ENCODE measurements at places on chromosomes 3 and 15. TPM values are rescaled to one million over a fixed set of nuclear protein-coding genes. Genes with fewer than 3 reads are reported as not detected.

Gene FURIN
- 36.4 TPM for total RNA-seq

Gene DET1
- total RNA-seq, result 12.1 TPM

Gene RBP2
- total RNA-seq, result not detected

Gene SELENOS
- total RNA-seq, result 76.4 TPM

Gene GRK7
- total RNA-seq, result 0.33 TPM

Gene PDIA5
- 26.5 TPM for total RNA-seq

Gene RAB7A
- total RNA-seq, result 105 TPM

Gene EFCAB12
- total RNA-seq, result 0.32 TPM

Gene ALDH1L1
- total RNA-seq, result 88.3 TPM

Gene STIMATE
- 18.7 TPM for total RNA-seq

Gene ADGRG7
- total RNA-seq, result not detected

Gene TUSC7
- not detected for total RNA-seq

Gene ZKSCAN7
- 11.0 TPM for total RNA-seq

Gene CLDN11
- 48.4 TPM for total RNA-seq

Gene ALS2CL
- total RNA-seq, result 20.6 TPM

Gene FOXB1
- total RNA-seq, result not detected

Gene GABRG3
- 0.33 TPM for total RNA-seq

Gene DCLK3
- total RNA-seq, result not detected

Gene SIDT1
- total RNA-seq, result 95.0 TPM

Gene P3H2
- total RNA-seq, result 10.2 TPM

Gene PLCD1
- 23.4 TPM for total RNA-seq

Gene AMIGO3
- total RNA-seq, result 0.98 TPM

Gene ZPLD1
- total RNA-seq, result 0.33 TPM

Gene CYP1A2
- not detected for total RNA-seq

Gene PEX11A
- 46.1 TPM for total RNA-seq

Gene ITIH1
- not detected for total RNA-seq

Gene SLC28A2
- not detected for total RNA-seq

Gene SLC15A2
- total RNA-seq, result 0.98 TPM

Gene SI
- not detected for total RNA-seq

Gene CLDN16
- 0.29 TPM for total RNA-seq

Gene ITGA11
- total RNA-seq, result 8.5 TPM

Gene GPR149
- total RNA-seq, result not detected

Gene NR2F2
- 13.6 TPM for total RNA-seq

All from breast epithelium (tissue), 4 donors.